ENCODE measurements at places on chromosomes 3 and 15.

- ATAC-seq: no peak
These were observed 632.2 kb downstream of the FOXP1 start for GRCh38 chr3:70951316-70951715.

DNA sequence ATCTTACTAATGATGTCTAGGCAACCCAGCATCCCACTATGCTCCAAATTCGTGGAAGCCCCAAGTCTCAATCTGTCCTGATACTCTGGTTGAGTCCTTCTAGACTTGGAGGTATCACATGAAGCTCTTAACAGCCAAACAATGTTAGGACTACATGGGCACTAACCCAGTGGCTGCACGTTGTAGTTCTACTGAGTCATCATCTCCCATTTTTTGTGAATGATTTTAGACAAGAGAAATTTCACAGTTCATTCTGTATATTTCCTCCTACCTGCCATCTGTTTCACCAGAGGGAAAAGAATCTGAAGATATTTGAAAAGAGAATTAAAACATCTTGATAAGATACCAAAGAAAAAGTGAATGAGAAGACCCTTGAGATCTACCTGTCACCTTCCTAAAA is 9.8 kb upstream of the WWTR1 start:
- ATAC-seq: no peak

- peak; percentile 65 for ATAC-seq
These were observed 13.0 kb upstream of the CSK start for GRCh38 chr15:74768771-74769342.

- ATAC-seq: no peak
These were observed 465.2 kb upstream of the TGFBR2 start for GRCh38 chr3:30141178-30141581.

GRCh38 chr3:32553973-32554372 is 16.7 kb downstream of the DYNC1LI1 start:
- no peak for ATAC-seq

DNA sequence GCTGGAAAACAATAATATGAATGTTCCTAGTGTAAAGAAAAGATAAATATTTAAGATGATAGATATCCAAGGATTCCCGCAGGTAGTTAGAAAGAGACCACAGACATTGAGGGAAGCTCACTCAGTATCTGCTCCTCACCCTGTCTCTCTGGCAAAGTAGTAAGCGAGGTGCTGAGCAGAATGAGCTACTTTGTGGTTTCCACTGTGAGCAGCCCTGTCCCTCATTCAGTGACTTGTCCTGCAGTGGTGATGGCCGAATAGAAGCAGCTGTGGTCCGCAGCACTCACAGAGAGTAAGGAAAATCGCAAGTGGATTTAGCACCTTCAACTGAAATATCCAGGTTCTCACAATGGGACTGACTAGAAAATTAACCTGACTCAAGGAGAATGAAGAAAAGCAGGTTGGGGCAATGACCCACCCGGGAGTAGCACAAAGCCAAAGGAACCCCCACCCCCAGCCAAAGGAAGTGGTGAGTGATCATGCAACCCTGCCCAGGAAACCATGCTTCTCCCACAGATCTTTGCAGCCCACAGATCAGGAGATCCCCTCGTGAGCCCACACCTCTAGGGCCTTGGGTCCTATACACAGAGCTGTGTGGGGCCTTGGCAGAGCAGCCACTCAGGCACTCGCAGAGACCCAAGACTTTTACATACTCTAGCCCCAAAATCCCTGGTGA is 21.8 kb upstream of the SLC25A38 start:
- ATAC-seq: peak; percentile 48

Data from stimulated activated memory B cell treated with anti-CD40 and anti-IgM and Interleukin-4, amounts not matched to agents 10 μg/mL and 1 μg/mL and 100 μg/mL, for 72 hours (primary cell).